Kidney tubule cell (primary cell): ENCODE measurements at places on chromosomes 1 and 21.

- no peak for DNase-seq
Measured at GRCh38 chr1:239993366-239993765, 98.3 kb upstream of the FMN2 start.

DNA sequence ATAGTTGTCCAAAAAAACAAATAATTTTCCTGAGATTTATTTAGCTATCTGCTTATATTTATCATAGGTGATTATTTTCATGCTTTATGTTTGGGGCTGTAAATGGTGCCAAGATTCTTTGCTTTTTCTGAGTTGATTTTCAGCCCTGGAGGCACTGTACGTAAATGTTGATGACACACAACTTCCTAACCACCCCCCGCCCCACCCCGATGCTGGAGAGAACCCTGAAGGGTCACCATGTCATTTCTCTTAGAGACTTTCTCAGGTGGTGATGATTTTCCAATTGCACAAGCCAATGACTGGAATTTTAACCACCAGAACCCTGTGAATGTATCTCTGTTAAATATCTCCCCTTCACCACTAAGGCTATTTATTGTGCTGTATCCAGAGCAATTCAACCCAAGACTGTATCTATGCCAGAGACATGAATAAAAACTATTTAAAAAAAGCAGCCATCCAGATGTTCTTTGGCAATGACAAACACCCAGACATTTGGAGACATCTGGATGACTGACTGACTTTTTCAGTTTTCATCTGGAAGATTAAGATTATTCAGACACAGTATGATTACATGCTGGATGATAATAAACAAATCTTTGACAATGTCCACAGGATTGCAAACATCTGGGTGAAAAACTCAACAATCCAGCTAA, 346.0 kb downstream of the LMX1A start:
- DNase-seq = no peak

- no peak for DNase-seq
Measured at GRCh38 chr1:103457886-103458455, 67.5 kb upstream of the RNPC3 start.

- DNase-seq = no peak
Measured at GRCh38 chr1:229907884-229908638, 159.0 kb upstream of the GALNT2 start.

GRCh38 chr1:147633759-147634158, 36.6 kb downstream of the ACP6 start:
- no peak for DNase-seq

GRCh38 chr1:214946615-214947014, 135.9 kb upstream of the KCNK2 start:
- no peak for DNase-seq

DNA sequence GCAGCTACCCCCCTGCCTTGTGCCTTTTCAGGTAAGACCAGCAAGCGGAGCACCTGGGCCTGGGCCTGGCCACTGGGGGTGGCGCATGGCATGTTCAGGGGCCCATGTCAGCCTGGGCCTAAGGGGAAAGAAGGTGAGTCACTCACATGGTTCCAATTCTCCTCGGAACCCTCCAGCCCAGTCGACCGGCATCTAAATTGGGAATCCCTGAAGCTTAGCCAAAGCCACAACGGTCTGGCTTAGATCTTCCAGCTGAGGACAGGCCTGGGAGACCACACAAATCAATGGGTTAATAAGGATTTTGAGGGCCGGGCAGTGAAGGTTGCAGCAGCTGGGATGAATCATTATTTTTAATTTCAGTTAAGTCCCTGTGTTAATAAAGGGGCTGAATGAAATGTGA, 145.1 kb upstream of the SMYD2 start:
- DNase-seq = no peak

- DNase-seq = no peak
Measured at GRCh38 chr1:59477286-59477685, 180.4 kb downstream of the FGGY start.

DNA sequence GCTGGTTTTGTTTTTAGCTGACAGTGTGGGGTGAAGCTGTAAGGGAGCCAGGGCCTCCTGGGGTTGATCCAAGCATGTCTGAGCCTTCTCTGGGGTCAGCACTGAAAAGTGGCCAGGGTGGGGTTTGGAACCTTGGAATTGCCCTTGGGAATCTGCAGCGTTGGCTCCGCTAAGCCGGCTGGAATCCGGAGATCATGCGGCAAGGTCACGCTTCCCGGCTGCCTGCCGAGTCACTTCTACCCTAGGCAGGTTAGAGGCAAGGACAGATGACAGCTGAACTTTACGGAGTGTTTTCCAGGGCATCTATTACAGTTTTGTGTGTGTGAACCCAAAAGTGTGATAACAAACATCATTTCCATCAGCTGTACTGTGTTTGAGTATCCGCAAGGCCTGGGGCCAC, 17.1 kb downstream of the ABCG1 start:
- no peak for DNase-seq

DNA sequence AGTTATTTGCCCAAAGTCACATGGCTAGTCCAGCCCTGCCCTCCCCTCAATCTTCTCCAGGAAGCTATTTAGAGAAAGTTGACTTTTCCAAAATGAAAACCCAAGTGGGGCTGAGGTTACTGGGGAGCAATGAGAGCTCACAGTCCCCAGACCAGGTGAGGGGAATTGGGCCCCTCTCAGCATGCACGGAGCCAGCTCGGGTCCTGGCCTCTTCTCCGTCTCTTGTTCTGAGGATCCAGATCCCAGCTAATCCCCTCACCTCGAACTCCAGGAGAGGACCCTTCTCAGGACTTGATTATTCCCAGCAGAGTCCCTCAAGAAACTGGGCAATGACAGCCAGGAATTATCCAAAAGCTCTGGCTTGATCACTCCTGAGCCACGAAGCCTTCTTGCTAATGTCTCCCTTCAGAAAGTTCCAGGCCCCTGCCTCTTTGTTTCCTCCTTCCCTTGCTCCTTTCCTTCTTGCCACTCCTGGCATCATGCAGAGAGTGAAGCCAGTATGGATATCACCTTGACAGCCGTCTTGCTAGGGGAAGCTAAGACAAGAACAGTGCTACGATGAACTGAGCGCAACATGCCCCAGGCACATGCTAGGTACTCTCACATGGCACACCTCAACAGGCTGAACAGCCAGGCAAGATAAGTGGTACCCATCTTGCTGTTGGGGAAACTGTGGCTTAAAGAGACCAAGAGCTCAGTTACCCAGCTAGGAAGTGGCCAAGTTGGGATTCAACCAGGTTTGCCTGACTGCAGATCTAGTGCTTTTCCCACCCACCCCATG, 51.9 kb downstream of the KLHDC7A start:
- no peak for DNase-seq

DNA sequence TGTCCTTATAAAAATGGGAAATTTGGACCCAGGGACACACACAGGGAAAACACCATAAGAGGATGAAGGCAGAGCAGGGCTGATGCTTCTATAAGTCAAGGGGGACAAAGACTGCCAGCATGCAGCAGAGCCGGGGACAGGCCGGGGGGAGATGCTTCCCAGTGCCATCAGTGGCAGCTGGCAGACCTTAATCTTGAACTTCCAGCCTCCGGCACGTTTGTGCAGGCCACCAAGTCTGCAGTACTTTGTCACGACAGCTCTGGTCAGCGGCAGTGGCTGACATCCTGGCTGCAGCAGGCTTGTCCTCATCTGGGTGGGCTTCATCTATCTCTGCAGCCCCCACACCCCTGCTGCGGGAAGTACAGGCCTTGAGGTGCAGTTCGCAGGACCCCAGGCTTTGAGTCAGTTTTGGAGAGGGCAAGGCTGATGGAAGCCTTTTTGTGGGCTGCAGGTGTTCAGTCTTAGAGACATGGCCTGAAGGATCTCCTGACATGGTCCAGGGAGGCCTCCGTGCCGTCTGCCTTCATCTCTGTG, 186.0 kb downstream of the DYRK1A start:
- DNase-seq = no peak

DNA sequence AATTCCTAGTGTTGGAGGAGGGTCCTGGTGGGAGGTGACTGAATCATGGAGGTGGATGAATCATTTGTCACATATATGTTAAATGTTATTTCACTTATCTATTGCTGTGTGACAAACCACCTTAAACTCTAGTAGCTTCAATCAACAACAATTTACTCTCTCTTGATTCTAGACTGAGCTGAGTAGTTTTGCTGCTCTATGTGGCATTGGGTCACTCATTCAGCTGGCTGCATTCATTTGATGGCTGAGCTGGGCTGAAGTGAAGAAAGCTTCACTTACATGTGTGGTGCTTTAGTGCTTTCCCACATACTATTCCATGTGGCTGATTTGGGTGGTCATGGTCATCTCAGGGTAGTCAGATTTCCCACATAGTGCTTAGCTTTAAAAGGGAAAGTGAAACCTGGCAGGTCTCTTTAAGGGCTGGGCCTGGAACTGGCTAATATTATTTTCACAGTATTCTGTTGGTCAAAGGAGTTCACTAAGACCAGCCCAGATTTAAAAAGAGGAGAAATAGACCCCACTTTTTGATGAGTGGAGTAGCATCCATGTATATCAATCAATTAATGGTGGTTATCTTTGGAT, 10.5 kb downstream of the DNAH14 start:
- DNase-seq = peak; percentile 27
